ENCODE measurements at places on chromosomes 5 and 9.

DNA sequence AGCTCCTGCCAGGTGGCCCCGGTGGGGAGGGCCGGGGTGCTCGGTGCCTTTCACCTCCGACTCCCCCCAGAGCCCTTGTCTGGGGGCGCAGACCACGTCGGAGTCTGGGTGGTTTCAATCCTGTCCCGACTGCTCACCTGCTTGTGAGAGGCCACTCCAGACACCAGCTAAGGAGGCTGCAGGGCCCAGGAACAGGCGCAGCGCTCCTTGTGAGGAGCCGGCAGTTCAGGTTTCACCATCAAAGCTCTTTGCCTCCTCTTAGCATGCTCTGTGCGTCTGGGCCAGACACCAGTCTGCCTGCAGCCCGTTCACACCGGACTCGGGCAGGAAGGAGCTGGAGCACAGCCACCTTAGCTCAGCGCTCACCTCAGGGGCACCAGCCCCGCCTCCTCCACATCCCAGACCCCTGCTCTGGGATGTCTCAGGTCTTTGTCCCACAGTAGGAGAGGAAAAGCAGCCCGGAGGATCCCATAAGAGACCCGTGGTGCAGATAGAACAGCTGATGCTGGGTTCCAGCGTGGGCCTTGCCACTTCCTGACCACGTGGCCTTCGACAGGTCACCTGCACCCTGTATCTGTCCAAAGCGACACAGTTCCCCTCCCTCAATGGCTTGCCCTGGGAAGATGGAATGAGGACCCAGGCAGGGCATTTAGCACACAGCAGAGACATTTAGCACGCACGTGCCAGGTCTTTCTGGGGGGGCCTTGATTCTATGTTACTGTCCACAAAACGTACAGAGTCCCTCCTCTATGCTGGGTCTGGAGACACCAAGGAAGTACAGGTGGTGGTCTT lies 106.2 kb upstream of the LMX1B start:
- no peak for DNase-seq

DNA sequence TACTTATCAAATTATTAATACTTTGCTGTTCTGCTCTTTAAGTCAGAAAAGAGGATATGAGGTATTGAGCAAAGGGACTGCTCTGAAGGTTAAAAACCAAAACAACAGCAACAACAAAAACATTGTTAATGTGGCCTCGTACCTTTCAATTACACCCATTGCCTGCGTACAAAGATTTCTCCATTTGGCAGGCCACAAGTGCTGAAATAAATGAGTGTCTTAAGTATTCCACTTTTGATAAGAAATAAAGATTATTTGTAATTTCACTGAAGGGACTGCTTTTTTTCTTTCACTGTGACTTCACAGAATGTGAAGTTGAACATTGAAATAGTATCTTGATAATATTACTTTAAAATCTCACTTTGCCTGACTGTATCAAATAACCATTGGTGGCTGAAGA lies 163.2 kb upstream of the MRPS30 start:
- no peak for DNase-seq

DNA sequence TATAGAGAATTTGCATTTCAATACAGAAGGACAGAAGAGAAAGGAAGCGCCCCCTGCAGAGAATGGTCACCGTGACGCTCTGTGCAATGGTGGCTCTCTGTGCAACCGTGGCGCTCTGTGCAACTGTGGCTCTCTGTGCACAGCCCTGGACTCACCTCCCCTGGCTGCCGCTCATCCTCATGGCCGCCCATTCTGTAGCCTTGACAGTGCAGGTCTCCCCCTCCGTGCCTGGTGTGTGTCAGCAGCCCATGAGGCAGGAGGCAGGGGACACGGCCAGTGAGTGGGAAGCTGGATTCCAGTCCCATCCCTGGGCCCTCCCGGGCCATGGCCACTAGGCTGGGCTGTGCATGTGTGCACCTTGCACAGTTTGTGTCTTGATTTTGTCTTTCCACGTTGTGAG lies 12.0 kb downstream of the EXOC3 start:
- no peak for DNase-seq

GRCh38 chr9:113886466-113886865 lies 10.4 kb downstream of the ZNF618 start:
- DNase-seq: no peak

DNA sequence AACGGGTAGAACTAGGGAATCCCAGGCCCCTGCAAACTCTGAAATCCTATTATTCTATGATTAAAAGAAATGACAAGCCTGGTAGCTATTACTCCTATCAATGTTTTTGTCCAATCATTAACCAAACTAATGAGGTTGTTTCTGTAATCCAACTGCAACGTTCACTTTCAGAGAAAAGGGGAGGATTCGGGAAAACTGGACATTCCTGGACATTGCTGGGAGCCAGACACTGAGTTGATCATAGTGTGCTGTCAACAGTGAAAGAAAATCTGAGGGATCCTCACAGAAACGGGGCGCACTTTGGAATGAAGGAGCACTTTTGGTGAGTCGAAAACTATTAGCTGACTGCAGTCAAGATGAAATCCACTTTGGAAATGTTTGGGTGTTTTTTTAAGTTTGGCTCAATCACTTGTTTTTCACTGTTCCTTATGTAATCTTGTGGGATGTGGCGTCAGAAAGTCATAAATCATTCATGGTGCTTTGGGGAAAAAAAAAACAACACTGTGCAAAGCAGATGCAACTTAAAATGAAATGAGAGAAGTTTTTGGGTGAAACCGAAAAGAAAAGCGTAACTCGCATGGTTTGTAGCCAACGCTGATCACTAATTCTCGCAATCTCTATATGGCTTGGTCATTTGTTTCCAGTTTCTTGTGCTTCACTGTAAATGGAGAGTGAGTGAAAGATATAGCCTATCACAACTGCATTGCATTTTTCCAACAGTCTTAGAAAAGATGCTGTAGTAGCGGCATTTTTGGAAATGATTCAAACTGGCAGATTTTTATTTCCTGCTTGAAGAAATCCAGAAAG lies 51.2 kb upstream of the ADRA1B start:
- no peak for DNase-seq

DNA sequence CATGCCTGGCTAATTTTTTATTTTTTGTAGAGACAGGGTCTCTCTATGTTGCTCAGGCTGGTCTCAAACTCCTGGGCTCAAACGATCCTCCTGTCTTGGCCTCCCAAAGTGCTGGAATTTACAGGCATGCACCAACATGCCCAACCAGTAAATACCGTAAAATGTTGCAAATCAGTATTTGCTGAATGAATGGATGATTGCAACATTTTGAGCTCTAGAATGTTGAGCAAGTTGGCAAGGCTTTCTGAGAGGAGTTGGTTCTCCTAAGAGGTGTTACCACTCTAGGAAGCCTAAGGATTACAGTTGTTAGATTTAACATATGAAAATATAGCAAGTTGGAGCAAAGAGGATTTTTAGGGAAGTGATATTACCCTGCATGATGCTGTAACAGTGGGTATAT lies 15.6 kb upstream of the DMXL1 start:
- DNase-seq: no peak

GRCh38 chr9:80875947-80876346 lies 813.4 kb downstream of the TLE1 start:
- DNase-seq: no peak

- DNase-seq: no peak
These were observed 341.8 kb downstream of the NFIB start for GRCh38 chr9:13971966-13972655.

- no peak for DNase-seq
These were observed 282.1 kb downstream of the CRB2 start for GRCh38 chr9:123637945-123638634.

DNA sequence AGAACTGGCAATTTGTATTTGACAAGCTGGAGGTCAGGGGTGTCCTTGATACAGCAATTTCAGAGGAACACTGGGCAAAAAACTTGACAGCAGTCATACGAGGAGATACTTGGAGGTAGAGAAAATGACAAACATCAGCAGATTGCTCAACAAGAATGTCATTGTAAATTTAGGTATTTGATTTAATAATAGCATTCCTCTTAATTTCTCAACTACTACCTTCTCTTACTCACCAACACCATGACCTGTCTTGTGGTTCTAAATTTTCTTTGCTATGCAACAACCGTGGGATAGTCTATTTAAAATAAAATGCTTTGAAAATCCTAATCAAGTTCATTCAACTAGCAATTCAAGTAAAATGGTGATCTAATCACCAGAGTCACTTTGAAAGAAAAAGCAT lies 128.4 kb downstream of the DNAH5 start:
- DNase-seq: no peak

DNA sequence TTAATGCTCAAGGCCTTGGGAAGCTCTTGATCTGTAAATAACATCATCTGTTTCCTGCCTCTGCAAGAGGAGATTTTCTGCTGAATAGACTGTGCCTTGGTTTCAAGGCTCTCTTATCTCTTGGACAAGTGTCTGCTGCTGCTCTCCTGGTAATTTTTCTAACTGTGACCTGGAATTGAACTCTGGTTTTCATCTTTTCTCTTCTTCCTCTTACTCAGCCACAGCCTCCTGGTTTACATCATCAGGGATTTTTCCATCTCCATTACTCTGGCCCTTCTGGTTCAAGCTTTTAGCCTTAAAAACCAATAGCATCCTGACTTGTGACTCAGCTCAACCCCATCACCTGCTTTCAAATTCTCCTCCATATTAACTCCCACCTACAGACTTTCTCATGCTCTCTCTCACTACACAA lies 49.6 kb upstream of the ITGA1 start:
- no peak for DNase-seq

DNA sequence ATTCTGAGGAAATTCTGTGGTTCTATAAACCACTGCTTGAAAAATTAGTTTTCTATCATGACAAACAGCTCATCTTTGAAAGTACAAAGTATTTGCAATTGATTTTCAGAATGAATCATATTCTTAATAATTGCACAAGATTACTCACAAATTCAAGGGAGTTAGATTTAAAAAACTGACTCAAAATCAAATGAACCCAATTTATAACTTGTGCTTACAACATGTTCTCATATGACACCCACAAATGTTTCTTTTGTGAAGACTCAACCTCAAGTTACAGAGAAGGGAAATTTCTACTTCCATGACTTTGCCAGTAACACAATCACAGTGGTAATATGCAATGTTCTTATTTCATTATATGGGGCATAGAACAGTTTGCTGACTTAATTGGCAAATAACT lies 272.0 kb upstream of the ACTBL2 start:
- no peak for DNase-seq

- DNase-seq: peak; percentile 86
These were observed 73.6 kb upstream of the RETREG1 start for GRCh38 chr5:16690243-16690852.

GRCh38 chr5:128825826-128826225 lies 139.5 kb upstream of the SLC27A6 start:
- DNase-seq: no peak

DNA sequence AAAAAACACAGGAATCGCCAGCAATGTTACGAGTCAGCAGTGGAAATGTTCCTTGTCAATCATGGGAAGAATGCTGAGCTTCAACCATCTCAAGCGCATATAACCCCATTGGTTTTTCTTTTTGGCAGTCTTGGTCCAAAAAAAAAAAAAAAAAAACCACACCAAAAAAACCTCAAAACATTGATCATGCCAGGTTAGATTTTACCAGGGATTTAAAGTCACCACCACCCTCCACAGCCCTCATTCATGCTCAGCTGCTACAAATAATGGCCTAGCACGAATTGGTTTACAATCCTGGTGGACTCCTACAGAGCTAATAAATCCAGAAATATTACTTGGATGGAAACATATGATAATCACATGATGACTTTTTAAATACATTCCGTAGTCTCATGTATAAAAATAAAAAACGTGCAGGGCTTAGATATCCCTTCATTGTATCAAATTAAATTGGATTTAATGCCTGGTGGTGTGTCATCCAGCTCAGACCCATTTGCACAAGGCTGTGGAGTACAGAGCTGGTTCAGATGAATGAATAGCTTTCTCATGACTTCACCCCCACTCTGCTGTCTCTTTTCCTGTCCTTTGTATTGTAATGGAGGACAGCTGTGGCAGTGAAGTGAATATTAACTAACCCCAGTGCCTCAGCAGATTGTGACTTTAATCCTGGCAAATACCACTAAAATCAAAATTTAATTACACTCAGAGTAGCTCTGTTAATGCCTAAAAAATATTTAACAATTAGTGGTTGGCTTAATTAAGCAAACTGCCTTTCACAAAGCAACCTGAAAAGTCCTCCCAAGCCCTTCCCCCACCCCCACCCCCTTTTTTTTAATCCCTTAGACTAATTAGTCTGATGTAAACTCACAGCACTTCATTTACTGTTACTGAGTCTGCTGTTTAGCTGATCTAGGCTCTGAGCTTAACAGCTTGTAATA lies 626.5 kb upstream of the ZNF608 start:
- DNase-seq: no peak

DNA sequence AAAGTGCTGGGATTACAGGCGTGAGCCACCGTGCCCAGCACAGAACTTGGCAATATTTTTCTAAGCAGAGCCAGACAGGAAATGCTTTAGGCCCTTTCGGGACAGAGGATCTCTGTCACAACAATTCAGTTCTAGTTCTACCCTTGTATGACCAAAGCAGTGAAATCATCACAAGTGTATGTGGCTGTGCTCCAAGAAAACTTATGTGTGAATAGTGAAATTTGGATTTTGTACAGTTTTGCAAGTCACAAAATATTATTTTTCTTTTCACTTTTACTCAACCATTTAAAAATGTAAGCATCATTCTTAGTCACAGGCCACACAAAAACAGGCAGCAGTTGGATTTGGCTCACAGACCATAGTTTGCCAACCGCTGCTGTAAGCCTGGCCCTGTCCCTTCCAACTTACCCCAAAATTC lies 20.4 kb upstream of the PRUNE2 start:
- no peak for DNase-seq

- DNase-seq: no peak
These were observed 7.8 kb upstream of the DDX41 start for GRCh38 chr5:177524539-177524900.

GRCh38 chr5:72138943-72139521 lies 31.8 kb downstream of the MAP1B start:
- DNase-seq: no peak

DNA sequence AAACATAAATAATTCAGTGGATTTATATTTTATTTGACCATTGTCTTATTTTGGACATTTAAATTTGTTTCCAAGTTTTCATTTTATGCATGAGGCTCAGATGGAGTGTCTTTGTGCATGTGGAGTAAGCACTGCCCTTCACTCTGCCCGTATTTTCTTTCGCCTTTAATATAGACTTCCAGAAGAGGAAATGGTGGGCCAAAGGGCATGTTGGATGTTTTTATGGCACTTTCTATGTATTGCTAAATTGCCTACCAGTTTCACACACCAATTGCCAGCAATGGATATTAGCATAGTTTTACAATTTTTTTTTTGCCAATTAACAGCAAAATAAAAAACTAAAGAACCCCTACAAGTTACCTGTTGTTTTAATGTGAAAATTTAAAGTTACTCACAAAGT lies 38.4 kb downstream of the ZSWIM6 start:
- DNase-seq: no peak

GRCh38 chr9:31390403-31391025 lies 993.9 kb upstream of the ACO1 start:
- DNase-seq: no peak

Measured in 8988T (cell line).